ENCODE measurements at places on chromosomes 5 and 9. TPM values are rescaled to one million over a fixed set of nuclear protein-coding genes. Genes with fewer than 3 reads are reported as not detected.

The WNT8A gene
- total RNA-seq, result not detected

DNA sequence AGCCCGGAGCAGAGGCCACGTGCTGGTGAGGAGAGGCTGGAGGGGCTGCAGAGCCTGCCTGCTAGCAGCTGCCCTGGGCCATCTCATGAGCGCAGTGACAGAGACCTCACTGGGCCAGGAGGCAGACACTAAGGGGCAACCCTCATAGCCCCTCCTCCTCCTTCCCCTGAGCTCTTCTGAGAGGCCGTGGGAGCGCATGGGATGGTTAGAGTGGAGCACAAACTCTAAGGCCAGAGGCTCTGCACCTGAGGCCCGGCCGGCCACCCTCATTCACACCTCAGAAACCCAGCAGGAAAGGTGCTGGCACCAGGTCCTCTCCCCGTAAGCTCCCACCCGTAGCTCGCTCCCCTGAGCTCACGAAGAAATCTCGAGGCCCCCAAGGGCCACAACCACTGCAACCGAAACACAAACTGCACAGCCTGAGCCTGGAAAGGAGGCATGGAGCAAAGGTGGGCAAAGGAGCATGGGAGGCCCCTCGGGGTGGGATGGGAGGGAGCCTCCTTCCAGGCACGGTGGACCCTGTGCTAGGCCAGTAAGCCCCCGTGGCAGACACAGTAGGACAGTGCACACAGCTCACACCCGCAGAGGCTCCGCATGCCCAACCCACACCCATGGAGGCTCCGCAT is 17.7 kb downstream of the CAMSAP1 start:
- DNase-seq, result no peak

GRCh38 chr5:91074615-91075014 is 308.5 kb downstream of the ARRDC3 start:
- DNase-seq, result no peak

GRCh38 chr5:66896171-66896570 is 300.0 kb downstream of the MAST4 start:
- DNase-seq, result no peak

Data from dorsolateral prefrontal cortex (tissue), 122 donors.